ENCODE measurements at places on chromosomes 5 and 9. TPM values are rescaled to one million over a fixed set of nuclear protein-coding genes. Genes with fewer than 3 reads are reported as not detected.

The TMEM252 gene
- total RNA-seq = not detected

The THBS4 gene
- total RNA-seq = 3.4 TPM

The STARD4 gene
- 77.7 TPM for total RNA-seq

The RMRP gene
- total RNA-seq = 6,751 TPM

The AGXT2 gene
- not detected for total RNA-seq

The WNT8A gene
- total RNA-seq = not detected

The GRAMD2B gene
- 4.3 TPM for total RNA-seq

The NSG2 gene
- not detected for total RNA-seq

The DDX4 gene
- total RNA-seq = 0.29 TPM

The AHRR gene
- 64.0 TPM for total RNA-seq

The AIF1L gene
- total RNA-seq = 0.12 TPM

The TLR4 gene
- total RNA-seq = not detected

The SPINK4 gene
- not detected for total RNA-seq

The OCLN gene
- total RNA-seq = 0.91 TPM

The TMEM8B gene
- 3.5 TPM for total RNA-seq

The CSF2 gene
- 164 TPM for total RNA-seq

The TIMD4 gene
- total RNA-seq = 10.2 TPM

The ORM2 gene
- not detected for total RNA-seq

The OR1K1 gene
- not detected for total RNA-seq

The BAAT gene
- total RNA-seq = not detected

The ACOT12 gene
- total RNA-seq = not detected

The SNAPC3 gene
- 30.1 TPM for total RNA-seq

The TNFSF15 gene
- total RNA-seq = 0.16 TPM

Data from activated CD8-positive, alpha-beta memory T cell treated with anti-CD3 and anti-CD28 coated beads, Interleukin-2, amount 10 ng/mL, durations not matched to agents 7 days and 5 days (primary cell).